Activated B cell treated with CpG ODN at 0.5 μM for 24 hours (primary cell): ENCODE measurements at places on chromosomes 2 and 18. TPM values are rescaled to one million over a fixed set of nuclear protein-coding genes. Genes with fewer than 3 reads are reported as not detected.

GRCh38 chr2:239566995-239567568 lies 166.3 kb upstream of the HDAC4 start:
- peak; percentile 8 for DNase-seq

DNA sequence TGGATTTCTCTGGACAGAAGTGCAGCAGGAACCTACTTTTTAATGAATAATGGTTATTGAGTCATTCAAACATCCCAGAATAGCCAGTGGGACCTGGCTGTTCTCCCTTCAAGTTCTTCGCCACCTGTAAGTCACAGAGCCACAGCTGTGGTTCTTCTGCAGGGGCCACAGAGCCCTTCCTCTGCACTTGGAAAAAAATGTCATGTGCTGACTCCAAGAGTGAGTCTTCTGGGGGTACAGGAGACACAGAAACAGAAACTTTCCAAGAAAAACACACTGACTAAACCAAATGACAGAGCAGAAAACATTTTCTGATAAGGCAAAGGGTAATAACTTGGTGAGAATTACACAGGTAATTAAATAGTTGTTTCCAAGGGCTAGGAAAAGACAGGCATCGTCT lies 68.7 kb upstream of the FN1 start:
- no peak for DNase-seq

The MEX3C gene
- 54.2 and 57.4 TPM in 2 replicates for total RNA-seq

DNA sequence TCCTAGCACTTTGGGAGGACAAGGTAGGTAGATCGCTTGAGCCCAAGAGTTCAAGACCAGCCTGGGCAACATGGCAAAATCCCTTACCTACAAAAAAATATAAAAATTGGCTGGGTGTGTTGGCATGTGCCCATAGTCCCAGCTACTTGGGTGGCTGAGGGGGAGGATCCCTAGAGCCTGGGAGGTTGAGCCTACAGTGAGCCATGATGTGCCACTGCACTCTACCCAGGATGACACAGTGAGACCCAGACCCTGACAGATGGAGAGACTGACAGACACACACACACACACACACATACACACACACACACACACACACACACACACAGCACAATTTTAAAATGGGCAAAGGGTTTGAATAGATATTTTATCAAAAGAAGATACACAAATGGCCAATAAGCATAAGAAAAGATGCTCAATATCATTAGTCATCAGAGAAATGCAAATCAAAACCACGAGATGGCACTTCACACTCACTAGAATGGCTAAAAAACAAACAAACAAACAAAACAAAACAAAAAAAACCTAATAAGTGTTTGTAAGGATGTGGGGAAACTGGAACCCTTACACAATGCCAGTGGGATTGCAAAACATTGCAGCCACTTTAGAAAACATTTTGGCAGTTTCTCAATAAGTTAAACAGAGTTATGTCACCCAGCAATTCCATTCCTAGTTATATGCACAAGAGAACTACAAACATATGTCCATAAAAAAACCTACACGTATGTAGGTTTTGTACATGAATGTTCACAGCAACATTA lies 42.3 kb downstream of the BAZ2B start:
- no peak for DNase-seq

- no peak for DNase-seq
These were observed 68.4 kb downstream of the LIPG start for GRCh38 chr18:49630246-49630699.
